ENCODE measurements at places on chromosomes 2 and 18.

DNA sequence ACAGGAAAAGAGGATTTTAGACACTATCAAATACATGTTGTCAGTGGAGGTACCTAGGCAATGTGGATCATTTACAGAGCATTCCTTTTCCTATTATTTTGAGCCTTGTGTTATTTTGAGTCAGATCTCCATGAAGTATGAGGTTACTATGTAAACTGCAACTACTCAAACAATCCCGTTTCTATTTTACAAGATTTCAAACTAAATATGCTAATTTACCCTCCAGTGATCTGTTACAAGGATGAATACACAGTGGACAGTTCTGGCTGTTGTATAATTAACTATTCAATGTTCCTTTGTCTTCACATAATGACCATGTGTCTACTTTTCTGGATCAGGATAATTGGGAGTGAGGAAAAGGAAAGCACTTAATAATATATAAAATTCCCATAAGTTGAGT, 4.6 kb downstream of the HOXD1 start:
- no peak for DNase-seq

DNA sequence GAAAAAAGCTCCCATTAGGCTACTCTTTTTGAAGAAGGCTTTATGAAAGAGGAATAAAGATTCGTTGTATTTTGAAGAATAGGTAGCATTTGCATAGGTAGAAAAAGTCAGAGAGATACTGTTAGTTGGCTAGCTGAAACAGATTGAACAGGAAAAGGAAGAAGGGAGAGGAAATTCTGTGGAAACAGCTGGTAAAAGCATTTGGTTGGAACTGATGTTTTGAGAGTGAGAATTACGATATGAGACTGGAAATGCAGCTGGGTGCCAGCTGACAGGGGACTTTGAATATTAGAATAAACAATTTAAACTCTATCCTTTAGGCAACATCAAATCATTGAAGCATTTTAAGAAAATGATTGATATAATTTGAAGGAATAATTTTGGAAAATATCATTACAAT, 96.7 kb upstream of the CNTNAP5 start:
- no peak for DNase-seq

- peak; percentile 85 for DNase-seq
These were observed 1.1 kb downstream of the TMEM18 start for GRCh38 chr2:675982-676646.

- no peak for DNase-seq
These were observed 68.1 kb downstream of the OLA1 start for GRCh38 chr2:174180165-174180724.

GRCh38 chr2:78910376-78910775, 115.1 kb upstream of the REG3G start:
- no peak for DNase-seq

- no peak for DNase-seq
These were observed 100.9 kb downstream of the WDSUB1 start for GRCh38 chr2:159185401-159186130.

DNA sequence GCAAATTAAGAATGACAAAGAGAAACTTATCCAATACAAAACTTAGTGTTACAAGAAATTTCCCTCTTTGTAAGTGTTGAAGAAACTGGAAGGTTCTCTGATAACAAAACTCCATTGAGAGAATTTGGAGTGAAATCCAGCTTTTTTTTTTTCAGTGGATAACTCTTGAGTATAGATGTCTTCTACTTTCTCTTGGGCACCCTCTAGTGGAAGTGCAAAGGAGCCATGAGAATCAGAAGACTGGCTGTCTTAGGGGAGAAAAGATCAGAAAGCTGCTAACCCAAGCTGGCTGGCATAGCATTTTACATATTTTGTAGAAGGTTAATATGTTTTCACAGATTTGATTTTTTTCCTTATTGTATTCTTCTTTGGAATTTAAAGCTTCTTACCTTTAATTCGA, 138.8 kb upstream of the SATB2 start:
- DNase-seq, result no peak

DNA sequence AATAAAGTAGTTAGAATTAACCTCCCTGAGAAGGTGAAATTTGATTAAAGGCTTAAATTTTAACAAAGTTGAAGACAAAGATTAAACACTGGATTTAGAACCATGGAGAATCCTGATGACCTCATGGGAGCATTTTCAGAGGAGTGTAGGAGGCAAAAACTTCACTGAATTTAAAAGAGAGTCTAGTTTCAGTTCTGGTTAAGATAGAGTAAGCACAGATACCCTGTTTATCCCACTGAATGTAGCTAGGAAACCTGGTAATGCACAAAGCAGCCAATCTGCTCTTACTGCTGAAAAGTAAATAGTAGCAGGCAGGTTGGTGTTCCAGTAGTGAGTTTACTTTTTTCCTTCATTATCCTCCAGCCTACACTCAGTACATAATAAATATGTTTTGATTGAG, 654.9 kb upstream of the SYT4 start:
- DNase-seq, result no peak

DNA sequence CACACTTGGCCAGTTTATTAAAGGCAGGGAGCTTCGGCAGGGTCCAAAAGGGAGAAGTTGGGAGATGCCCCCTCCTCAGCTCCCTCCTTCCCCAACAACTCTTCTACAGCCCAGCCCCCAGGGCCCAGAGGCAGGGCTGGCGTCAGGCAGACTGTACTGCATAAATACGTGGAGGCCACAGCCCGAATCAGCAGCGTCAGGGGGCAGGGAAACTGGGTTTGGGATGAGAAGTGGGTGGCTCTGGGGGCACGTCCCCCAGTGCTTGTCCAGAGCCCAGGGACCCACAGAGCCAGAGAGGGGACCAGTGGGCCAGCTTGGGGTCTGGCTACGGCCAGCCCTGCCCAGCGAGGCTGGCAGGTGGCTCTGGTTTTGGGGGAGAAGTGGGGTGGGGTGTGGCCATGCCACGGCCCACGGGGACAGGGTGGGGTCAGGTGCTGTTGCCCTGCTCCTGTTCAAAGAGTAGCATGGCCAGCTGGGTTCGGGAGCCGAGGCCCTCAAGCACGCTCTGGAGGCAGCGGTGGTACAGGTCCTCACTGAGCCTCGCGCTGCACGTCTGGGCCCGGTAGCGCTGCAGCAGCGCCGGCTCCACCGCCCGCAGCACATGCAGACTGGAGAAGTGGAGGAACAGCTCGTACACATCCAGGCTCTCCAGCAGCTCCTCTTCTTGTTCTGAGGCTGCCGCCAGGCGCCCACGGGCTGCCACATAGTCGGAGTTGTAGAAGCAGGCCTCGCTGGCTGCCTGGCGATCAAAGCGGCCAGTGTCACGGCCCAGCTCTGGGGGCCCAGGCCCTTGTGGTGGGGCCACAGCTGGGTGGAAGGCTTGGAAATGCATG, 4.4 kb downstream of the CHPF start:
- no peak for DNase-seq

DNA sequence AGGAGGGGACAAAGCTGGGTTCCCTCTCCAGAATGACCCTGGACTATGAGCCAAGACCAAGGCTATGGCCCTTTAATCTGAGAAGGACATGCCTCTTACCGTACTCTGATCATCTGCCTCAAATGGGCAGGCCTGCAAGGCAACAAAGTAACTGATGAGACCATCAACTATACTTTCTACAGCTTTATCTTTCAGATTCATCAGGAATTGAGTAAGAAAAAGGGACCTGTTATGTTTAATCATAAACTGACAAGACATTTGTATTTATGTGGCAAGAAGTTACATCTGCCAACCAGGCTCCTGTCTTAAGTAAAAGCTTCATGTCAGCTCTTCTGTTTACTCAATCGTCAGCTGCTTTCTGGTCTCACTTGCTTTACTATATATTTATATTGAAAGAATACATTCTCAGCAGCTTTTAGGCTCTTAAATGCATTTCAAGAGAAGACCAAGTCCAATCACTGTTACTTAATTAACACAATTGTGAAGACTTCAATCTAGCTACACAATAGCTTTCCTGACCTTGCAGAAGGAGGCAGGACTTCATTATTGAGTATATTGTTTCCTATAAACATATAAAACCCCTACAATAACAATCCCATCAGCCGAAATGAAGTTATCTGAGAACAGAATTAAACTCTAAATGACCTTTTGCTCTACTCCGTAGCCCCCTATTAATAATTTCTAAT, 163.8 kb downstream of the ETAA1 start:
- DNase-seq, result no peak

GRCh38 chr18:44178476-44178875, 502.2 kb upstream of the SETBP1 start:
- DNase-seq, result no peak

- DNase-seq, result no peak
These were observed 31.2 kb downstream of the SMAD2 start for GRCh38 chr18:47899107-47899840.

DNA sequence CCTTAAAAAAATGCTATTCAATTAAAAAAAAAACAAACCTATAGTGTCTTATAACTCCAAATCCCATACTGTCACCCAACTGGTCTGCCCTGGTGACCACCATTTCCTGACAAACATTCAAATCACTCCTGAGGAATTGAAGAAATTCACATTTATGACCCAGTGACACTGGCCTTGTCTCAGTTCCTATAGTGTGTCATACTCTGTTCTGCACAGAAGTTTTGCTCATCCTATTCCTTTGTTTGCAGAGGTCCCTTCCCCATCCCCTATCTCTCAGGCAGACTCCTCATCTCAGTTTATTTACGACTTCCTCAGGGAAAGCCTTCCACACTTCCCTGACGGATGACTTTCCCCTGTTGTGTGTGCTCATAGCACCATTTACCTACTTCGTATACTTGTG, 14.7 kb downstream of the ZC3H6 start:
- no peak for DNase-seq

DNA sequence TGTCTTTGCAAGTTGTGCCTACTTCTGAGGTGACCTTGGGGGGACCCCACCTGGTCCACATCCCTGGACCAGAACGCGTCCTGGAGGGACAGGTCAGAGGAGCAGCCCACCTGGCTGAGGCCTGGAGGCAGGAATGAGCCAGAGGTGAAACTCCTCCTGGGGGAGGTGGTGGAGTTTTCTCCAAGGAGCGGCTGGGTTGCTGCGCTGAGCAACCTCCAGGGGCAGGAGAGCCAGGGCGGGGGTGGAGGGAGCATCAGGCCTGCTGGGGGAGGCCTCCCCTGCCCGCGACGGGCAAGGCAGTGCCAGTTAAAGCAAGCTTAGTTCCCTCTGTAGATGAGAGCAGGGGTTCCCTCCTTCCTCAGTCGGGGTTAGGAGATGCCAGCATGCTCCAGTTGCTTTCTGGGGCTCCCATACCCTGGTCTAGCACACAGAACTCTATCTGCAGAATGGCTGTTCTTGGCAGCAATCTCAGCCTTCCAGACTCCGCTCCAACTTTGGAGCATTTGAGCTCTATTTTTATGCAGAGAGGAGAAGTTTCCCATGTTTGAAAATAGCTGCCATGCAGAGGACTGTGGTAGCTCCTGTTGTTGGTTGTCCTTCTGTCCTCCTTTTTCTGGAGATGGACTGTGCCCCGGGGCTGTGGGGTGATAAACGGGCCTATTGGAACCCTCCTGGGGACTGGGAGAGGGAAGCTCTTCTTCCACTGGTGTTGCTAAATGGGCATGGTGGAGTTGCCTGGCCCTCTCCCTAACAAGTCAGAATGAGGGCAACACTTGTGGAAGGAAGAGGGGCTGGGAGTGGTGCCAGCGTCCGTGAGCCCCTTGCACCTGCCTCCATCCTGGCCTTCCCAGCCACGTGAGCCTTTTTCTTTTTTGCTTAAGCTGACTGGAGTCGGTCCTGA, 39.1 kb downstream of the B3GNT2 start:
- DNase-seq, result no peak

DNA sequence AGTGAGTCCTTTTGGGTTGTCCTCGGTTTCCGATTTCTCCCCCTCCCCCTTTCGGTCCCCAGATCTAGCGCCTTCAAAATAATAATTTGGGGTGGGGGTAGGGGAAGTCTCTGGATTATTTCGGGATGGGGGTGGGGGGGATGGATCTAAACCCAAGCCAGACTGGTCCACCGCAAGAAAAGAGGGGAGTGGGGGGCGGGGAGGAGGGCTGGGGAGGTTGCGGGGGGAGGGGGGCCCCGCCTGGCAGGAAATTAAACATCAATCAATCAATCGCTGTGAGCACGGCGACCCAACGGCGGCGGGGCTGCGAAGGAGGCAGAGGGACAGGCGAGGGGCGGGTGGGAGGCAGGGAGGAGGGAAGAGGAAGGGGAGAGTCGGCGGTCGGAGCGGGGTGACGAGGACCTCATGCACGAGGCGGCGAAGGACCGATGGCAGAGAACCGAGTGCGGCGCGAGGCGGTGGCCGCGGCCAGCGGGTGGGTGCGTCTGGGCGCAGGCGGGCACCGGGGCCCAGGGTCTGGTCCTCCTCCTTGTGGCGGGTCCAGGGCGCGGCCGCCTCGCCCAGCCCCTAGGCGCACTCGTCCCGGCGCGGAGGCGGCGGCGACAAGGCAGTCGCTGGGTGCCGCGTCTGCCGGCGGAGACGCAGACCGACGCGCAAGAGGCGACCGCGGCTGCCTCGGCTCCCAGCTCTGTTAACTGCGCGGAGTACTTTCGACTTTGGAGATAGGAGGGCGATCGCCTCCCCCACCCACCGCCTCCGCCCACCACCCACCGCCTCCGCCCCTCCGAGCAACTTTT, 468 bp upstream of the SATB2 start:
- DNase-seq, result no peak

DNA sequence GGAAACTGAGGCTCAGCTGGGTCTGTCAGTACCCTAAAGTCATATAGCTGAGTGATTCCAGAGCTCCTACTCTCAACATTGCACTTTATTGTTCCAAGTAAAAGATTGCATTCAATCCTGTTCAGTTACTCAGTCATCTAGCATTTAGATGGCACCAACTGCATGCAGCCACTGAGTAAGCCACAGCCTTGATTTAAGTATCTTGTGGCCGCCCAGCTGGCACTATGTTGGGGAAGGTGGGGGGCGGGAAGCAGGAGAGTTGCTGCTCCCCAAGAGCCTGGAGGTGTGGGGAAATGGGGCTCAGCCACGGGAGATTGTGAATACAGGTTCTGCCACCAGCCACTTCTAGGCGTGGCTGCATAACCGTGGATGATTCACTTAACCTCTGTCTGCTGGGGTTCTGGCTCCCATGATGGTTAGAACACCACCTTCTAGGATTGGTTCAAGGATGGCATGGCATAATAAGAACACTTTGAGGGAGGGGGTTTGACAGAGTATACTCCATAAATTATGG, 17.1 kb downstream of the ZFP36L2 start:
- DNase-seq, result no peak

DNA sequence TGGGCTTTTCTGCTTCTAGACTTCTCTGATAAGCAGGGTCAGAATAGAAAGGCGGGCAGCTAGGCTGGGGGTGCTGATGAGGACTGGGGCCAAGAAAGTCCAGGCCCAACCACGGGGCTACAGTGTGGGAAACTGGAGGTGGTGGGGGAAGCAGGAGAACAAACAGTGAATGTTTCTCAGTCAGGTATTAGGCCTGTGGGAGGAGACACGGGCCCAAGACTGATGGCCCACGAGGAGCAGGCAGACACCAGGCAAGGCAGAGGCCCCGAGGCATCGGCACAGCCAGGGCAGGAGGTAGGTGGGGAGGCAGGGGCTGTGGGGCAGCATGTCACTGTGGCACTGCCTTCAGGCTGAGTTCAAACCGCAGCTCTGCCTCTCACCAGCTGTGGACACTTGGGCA, 40.7 kb downstream of the KCNIP3 start:
- no peak for DNase-seq
